ENCODE measurements at places on chromosomes 4 and X.

- DNase-seq, result no peak
These were observed 660 bp upstream of the HSPA4L start for GRCh38 chr4:127781300-127782024.

DNA sequence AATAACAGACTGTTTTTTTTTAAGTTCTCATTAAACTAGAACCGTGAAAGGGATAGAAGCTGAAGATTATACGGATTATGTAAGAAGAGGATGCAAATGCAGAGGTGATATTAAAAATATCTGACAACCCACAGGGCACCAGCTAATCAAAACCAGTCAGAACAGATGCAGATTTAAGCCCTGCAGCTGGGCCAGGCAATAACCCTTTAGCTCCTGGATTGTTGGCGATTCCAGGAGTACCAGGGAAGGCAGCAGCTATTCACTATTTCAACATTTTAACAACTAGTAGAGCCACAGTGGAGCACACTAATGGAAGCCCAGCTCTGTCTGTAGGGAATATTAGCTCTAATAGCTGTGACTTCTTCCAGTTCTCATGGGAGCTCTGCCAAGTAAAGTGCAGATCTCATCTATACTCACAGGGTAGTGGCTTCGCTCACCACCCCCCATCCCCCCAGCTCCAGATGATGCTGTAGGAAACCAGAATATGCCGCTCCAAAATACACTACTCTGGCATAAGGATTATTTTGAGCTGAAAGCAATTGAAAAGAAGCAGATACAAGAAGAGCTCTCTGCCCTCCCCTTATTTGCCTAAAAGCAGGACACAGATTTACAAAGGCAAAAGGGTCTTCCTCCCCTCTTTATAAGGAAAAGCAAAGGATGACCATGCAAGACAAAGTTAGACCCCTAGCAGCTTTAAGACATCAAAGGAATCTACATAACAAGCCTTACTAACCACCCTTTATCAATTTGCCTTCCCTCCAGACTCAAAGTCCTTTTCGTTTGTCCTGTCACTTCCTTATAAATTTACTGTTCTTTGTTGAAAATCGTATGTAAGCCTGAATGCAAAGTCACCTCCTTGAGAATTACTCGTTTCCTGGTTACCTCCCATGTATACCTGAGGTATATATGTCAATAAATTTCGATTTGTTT, 13.7 kb downstream of the SCD5 start:
- no peak for DNase-seq

DNA sequence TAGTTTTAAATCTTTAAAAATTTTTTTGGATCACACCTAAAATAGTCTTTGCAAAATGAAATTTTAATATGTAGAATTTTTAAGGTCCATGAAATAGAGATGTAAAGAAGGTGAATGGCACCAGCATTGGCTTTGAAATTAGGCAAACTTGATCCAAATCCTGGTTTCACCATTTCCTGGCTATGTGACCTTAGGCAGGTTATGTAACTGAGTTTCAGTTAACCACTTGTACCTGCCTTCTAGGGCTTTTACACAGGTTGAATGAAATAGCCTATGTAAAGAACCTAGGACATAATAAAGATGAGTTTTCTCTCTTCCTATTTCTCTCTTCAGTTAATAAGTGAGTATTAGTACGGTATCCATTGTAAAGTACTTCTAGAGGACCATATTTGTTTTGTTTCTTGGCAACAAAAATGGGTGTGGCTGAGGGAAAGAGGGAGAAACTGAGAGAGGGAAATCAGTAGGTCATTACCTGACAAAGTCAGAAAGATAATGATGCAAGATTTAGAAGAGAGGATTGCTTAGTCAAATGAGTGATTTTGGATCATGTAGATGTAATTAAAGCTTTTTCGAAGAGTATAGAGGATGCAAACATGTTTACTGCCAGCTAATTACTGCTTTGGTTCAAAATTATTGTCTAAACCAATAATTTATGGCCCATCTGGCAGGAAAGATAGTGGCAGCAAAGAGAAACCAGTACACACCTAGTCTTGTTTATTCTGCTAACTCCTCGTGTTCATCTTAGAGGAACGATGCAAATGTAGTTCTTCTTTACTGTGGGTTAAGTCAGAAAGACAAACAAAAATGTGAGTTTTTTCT, 81.9 kb downstream of the PDLIM5 start:
- no peak for DNase-seq

DNA sequence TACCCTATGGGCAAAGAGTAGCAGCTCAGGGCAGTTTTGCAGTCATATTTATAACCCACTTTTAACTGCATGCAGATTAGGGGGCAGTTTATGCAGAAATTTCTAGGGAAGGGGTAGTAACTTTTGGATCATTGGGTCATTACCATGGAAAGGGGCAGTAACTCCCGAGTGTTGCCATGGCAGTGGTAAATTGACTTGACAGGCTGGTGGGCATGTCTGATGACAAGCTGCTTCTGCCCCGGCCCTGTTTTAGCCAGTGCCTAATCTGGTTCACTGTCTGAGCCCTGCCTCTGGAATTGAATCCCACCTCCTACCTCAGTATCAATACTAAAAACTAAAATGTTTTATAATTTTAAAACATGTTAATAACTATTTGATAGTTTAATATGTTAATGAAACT, 362.1 kb upstream of the ATOH1 start:
- DNase-seq, result no peak

DNA sequence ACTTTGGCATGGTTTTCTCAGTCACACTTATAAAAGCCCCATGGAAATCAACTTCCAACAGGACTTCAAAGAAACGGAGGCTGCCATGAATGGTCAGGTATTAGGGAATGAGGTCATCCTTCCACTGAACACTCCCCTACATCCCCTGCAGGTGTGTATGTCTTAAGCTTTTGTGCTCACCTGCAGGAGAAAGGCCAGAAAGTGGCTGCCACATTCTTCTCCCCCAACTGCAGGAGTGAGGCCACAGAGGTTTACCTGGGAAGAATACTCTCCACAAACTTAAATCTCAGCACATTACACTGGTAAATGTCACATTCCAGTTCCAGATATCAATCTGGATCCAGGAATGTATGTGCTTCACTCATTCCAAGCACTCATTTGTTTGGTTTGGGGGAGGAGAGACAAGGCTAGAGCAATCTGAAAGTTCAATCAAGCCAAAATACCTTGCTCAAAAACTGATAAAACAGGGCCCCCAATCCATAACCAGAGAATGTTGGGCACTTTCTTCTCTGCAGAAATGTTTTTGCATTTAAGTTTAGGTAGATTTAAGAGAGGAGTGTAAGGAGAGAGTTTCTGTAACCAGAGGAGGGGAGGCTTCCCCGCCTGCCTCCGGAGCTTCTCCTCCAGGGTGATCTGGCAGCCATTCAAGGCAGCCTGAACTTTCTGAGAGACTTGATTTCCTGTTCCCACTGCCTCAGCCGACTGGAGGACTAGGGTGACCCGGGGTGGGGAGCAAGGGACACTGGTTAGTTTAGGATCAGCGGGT, 15.4 kb downstream of the FAM9C start:
- DNase-seq, result no peak

- no peak for DNase-seq
These were observed 145.6 kb downstream of the POLA1 start for GRCh38 chrX:24839331-24839730.

DNA sequence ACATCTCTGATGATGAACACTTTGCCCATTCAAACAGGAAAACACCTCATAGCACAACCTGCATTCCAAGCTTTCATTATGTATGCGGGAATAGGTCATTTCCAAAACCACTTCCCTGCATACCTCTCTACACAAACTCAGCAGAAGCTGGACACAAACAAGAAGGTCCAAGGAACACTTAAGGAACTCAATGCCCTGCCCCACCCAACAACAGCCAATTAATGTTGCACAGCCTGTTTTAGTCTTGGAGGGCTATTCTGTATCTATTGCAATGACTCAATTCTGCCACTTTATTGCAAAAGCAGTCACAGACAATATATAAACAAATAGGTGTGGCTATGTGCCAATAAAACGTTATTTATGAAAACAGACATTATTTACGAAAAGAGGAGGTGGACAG, 16.7 kb downstream of the OPHN1 start:
- DNase-seq, result no peak

- no peak for DNase-seq
These were observed 196.7 kb downstream of the HS3ST1 start for GRCh38 chr4:11232015-11232414.

GRCh38 chr4:187995322-187996207, at the start of gene ZFP42:
Gene ZFP42 (plus strand): TSS chr4:187995771. CDS start chr4:188002808, 7,037 bp downstream.
- DNase-seq, result no peak

GRCh38 chr4:89497517-89498308, 190.1 kb upstream of the GPRIN3 start:
- DNase-seq, result no peak

- DNase-seq, result no peak
These were observed 67.4 kb upstream of the ARHGAP24 start for GRCh38 chr4:85407546-85407945.

GRCh38 chr4:177103619-177104018, 206.1 kb upstream of the NEIL3 start:
- DNase-seq, result no peak

- DNase-seq, result no peak
These were observed 45.1 kb upstream of the SLC4A4 start for GRCh38 chr4:71293705-71294104.

- DNase-seq, result no peak
These were observed 29.6 kb upstream of the ERVMER34-1 start for GRCh38 chr4:52780617-52781354.

GRCh38 chr4:159543831-159544230, 441.0 kb downstream of the RAPGEF2 start:
- DNase-seq, result no peak

DNA sequence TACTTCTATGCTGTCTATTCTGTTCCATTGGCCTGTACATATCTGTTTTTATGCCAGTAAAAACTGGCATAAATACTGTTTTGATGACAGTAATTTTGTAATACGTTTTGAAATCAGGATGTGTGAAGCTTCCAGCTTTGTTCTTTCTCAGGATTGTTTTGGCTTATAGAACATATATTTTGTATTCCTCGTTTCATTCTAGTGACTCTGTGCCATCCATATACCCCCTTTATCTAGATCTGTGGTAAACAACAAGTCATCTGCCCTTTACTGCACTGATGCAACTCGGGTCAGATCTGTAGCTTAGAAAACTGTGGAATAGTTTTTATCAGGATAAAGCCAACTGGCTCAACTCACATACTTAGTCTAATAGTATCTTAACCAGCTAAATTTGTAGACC, 233.7 kb downstream of the PRDM5 start:
- no peak for DNase-seq

- no peak for DNase-seq
These were observed 36.1 kb upstream of the HMX1 start for GRCh38 chr4:8907596-8908205.

- DNase-seq, result peak; percentile 40
These were observed 53.8 kb downstream of the ZFYVE28 start for GRCh38 chr4:2364654-2365053.

- DNase-seq, result no peak
These were observed 41.5 kb upstream of the CYP4V2 start for GRCh38 chr4:186149872-186150271.

DNA sequence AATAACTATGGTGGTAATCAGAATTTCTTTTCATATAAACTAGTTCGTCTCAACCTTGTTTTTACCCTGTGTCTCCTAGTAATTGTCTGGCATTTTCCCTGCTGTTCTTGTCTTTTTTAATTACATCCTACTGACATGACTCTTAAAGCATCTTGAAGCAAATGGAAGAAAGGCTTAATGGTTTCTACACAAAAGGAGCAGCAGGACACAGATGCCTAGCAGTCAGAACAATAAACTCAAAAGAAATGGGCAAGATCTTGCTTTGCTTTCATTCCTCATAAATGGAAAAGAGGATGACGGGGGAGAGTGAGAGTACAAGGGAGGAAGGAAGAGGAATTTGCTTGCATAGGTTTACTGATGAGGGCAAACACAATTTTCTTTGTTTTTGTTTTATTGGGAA, 293.2 kb upstream of the EMCN start:
- DNase-seq, result no peak

DNA sequence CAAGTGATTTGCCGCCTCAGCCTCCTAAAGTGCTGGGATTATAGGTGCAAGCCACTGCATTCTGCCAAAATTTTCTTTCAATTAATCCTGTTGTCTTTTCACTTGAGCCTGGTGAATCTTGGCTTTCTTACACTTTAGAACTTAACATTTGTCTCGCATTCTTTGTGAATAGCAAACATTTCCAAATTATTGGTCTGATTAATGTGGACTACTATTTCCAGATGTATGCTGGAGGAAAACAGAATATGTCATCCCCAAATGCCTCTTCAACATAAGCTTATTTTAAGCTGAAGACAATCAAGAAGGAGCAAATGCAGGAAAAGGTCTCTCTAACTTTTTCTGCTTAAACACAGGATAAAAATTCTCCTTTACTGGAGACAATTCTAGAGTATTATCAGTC, 233.4 kb downstream of the PPP4R3C start:
- no peak for DNase-seq

- no peak for DNase-seq
These were observed 5.7 kb downstream of the TRPC5OS start for GRCh38 chrX:111881715-111882114.

DNA sequence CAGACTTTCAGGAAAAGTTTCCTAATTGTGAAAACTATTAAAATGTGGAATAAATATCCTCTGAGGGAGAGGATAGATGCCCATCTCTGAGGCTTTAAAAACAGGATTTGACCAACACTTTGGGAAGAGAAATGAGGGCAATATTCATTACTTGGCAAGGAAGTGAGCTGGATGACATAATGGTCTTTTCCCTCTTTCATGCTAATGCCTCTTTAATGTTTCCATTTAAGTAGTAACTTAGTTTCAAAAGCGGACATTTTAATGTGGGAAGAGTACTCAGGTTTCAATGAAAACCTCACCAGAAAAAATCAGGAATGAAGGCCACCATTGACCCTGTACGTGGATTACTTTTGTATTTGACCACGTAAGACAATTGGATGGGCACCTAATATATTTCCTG, 503.3 kb downstream of the ANKRD50 start:
- no peak for DNase-seq

- DNase-seq, result no peak
These were observed 120.5 kb upstream of the FAT1 start for GRCh38 chr4:186844059-186844681.

DNA sequence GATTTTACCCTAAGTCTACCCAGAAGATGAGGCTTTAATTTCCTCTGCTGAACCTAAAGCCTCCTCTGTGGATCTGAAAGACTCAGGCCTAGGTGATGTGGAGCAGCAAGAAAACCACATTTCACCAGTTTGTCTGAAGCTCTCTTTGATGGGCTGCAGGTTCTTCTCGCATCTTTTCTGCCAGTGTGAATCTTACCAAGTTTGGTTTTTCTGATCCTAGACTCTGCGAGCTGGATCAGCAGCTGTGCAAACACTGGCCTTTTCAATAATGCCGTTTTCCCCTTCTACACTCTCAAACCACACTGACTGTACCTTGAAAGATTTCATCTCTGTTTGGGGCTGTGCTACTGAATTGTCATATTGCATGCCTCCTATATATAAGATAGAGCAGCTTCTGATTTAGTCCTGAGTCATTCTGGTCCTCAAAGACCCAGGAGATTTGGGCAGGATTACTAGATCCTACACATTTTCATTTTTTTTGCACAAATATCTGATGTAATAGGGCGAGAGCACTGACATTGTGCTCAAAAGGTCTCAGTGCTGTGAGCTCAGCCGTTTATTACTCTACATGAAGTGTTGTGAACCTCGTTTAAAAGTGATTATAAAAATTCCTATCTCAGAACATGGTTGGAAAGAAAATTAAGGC, 133.6 kb upstream of the FAM9C start:
- DNase-seq, result no peak

GRCh38 chr4:107902715-107903114, 28.6 kb upstream of the CYP2U1 start:
- DNase-seq, result no peak

Data from activated CD4-positive, alpha-beta T cell treated with anti-CD3 and anti-CD28 coated beads for 1 hour (primary cell).